Stimulated activated CD4-positive, alpha-beta T cell treated with anti-CD3 and anti-CD28 coated beads, Interleukin-1b, Interleukin-23, amount 100 ng/mL, for 1 hour (primary cell): ENCODE measurements at places on chromosomes 16 and 17.

DNA sequence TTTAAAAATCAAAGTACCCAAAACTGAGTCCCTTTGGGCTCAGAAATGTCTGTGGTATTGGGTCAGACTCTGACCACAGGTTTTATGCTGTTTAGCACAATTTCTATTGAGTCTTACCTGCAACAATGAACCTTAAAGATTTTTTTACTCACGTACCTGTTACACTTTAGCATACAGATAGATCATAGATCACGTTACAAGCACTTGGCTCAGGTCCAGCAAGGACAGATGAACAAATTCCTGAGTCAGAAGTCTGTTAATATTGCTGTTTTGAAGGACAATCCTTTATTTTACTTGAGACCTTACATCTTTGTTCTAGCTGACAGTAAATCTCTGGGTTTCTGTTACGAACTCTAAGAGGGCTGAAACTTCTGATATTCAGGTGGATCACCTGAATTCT, 12.8 kb downstream of the SLC7A6OS start:
- DNase-seq: no peak

GRCh38 chr16:24728891-24729242, 584 bp upstream of the TNRC6A start:
- DNase-seq: no peak

GRCh38 chr16:75235721-75236193, 15.7 kb downstream of the BCAR1 start:
- DNase-seq: no peak

- DNase-seq: no peak
These were observed 32.6 kb downstream of the COPZ2 start for GRCh38 chr17:48004983-48005382.

DNA sequence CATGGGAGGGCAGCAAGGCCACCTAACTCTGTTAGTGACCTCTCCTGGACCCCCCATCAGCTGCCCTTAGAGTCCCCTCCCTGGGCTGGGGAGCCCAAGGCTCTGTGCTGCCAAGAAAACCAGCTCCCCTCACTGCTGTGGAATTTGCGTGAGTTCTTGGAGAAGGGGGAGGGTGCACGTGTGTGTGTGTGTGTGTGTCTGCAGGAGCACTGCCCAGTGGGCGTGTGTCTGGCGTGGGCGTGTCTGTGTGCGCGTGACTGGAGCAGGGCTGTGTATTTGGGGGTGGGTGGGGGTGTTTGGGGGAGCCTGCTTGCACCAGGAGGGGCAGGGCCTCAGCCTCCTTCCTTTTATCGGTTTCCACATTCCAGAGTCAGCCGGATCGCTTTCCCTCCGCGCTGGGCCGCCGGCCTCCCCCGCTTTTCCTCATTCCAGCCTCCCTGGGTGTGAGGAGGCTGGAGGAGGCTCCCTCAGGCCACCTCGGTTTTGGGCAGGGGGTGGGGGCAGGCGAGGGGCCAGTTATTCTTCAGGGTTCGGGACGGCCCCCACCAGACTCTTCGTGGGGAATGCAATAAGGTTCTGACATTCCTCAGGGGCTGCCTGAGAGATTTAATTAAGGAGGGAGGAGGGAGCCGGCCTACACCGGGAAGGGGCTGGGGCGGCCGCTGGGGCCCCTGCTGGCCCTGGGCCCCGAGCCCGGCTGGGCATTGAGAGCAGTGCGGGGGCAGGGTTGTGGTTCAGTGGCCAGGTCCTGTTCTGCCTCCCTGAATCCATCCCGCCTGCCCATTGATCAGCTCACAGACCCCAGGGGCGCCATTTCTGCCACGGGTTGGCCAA, 2.5 kb downstream of the VASN start:
- DNase-seq: no peak

- DNase-seq: no peak
These were observed 65.0 kb downstream of the NCOR1 start for GRCh38 chr17:16150251-16150856.

GRCh38 chr16:10067406-10067805, 114.8 kb downstream of the GRIN2A start:
- DNase-seq: no peak

GRCh38 chr17:48985436-48986245, 11.5 kb upstream of the IGF2BP1 start:
- DNase-seq: no peak

DNA sequence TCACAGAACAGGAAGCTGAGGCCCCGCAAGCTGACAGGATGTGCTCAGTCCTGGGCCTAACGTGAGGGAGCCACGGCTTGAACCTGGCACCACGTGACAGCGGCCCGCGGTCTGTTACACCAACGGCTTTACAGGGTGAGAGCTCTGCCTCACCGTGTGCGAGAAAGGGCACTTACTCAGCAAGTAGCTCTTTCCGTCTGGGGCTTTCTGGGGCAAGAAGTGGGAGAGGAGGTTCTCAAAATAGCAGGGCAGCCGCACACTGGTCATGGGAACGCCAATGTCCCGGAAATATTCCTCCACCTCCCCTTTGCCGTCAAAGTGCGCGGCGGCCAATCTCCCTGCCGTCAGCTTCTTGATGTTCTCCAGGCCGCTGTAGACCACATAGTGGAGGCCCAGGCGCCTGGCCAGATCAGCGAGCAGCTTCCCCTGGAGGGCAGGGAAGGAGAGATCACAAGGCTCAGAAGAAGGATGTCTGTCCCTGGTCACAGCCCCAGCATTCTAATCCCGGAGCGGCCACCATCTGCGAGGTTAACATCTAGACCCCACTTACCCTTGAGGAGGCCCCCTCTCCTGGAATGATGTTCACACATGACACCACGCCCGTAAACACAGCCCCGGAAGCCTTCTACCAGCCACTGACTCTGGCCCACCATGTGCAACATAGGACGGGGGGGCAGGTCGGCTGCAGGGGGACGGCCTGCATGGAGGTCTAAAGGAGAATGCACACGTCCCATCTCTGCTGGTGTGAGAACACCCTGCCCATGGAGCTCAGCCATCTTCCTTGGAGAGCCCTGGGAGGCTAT, 8.2 kb downstream of the NMRAL1 start:
- DNase-seq: no peak

DNA sequence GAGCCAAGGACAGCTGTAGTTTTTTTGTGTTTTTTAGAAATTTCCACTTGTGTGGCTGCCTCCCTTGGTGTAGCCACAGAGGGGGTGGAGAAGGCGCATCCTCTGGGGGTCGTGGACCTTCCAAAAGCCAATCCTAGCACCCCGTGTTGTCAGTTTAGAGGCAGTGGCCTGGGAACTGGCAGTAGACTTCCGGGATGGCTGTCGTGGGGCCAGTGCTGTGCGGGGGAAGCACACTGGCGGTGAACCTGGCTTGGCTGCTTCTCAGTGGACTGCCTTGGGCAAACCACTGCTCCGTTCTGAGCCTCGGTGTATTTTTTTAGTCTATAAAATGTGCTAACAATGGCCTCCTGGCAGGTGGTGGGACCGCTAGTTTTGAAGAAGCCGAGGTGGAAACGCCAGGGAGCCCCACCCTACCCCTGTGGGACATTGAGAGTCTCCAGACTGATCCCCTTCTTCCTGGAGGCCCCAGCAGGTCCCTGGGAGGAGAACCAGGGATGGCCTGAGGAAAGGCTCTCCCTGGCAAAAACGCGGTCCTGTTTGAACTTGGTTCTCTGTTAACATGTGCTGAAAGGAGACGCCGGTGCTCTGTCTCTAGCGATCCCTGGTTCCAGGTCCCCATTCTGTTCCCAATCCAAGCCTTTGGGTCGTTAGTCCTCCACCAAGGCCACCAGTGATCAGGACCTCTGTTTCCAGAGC, 125.7 kb downstream of the CMIP start:
- DNase-seq: no peak

DNA sequence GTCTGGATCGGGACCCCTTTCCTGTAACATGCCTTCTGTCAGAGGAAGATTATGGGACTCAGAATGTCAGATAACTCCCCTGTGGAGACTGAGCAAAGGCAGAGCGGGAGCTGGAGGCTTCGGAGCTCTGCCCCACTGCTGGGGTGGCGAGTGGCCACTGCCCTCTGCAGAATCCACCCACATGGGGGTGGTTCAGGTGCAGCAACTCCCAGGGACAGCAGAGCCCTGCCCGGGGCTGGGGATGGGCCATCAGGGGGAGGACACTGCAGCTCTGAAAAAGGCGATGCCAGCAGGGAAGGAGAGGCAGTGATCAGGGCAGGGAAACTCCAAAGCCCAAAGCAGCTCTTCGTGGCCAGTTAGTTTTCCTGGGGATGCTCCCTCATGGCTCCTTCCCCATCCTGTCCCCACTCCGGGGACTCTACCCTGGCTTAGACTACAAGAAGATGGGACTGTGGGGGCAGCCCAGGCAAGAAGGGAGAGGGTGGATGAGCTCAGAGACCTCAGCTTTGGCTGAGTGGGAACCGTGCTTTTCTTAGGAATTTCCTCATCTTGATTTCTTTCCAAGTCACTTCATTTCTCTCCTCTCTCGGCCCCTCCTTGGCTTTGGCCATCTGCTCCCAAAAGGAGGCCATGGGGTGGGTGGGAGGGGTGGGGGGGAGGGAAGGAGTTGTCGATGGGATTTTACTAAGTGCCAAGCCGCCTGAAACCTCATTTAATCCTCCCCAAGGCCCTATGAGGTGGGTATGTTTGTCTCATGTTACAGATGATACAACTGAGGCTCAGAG, 4.0 kb downstream of the CA4 start:
- DNase-seq: no peak

DNA sequence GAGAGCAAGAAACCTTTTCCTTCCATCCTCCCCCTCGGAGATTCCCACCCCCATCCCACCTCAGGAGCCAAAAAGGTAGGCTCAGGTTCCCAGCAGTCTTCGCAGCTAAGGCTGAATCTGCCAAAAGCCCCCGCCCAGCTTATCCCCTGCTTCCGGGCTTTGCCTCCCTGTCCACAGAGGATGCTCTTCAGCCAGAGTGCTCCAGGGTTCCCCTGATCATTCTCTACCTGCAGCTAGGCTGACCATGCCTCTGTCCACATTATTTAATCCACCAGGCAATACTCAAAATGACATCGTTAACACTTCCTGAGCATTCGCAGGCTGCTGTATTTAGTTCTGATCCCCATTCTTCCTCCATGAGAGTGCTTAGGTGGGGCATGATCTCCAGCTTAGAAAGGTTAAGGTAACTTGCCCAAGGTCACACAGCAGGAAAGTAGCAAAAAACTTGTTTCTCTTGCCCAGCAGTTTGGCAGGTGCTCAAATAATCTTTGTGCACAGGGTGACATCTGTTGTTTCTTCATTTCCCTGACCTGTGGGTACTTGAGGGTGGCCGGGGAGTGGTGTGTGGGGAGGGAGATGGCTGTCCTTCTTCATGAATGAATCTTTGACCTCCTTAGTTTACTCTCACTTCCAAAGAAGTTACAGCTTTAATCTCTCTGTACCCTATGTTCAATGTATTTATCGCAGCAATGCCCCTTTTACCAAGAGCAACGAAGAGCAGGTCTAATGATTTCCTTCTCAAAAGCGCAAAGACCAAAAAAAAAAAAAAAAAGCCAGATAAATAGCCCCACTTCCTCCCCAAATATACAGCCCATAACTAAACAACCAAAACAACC, 848 bp upstream of the TBKBP1 start:
- no peak for DNase-seq

DNA sequence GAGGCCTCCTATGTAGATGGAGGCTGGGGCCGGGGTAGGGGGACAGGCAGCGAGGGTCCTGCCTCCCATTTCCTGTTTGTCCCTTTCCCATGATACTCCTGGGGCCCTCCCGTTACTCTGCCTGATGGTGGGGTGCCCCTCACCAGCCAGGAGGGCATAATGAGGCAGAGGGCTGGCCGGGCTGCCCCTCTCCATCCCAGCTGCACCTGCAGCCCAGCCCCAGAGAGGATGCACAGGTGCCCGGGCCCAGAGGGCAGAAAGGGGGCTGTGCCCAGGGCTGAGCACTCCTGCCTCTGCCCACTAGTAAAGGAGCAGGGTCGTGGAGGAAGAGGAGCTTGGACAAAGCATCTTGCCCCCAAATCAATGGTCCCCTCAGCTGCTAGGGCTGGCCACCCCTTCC, 10.4 kb downstream of the ADAM11 start:
- DNase-seq: no peak

DNA sequence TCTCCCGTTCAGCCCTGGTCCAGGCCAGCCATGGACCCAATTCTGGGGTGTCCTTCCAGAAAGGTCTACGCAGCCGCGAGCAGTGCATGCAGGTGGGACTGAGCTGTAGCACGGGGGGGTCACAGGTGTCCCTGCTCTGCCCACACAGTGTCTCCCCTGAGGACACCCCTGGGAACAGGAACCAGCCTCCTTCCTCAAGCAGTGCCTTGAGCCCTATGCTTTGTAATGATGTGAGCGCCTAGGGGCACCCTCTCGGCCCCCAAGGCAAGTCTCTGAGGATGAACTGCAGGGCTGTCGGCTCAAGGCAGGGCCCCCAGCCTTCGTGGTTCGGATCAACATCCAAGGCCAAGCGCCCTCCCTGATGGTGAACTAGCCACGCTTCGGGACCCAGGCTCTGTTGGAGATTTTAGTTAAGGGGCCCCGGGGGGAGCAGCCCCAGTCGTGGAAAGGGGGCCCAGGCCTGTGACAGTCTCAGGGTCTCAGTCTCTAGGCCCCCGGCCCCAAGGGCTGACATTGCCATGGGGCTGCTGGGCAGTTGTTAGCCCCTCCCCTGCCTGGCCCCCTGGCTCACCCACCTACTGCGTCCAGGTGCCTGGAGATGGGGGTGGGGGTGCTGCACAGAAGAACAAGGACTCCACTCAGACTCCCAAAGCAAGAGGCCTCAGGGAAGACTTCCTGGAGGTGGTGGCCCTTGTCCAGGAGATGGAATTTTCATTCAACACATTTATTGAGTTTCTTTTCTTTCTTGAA, 2.3 kb downstream of the IL17C start:
- DNase-seq: no peak

- no peak for DNase-seq
These were observed 14.2 kb downstream of the RNF112 start for GRCh38 chr17:19424934-19425868.

- DNase-seq: no peak
These were observed 17.7 kb upstream of the CBFA2T3 start for GRCh38 chr16:88994695-88995094.

DNA sequence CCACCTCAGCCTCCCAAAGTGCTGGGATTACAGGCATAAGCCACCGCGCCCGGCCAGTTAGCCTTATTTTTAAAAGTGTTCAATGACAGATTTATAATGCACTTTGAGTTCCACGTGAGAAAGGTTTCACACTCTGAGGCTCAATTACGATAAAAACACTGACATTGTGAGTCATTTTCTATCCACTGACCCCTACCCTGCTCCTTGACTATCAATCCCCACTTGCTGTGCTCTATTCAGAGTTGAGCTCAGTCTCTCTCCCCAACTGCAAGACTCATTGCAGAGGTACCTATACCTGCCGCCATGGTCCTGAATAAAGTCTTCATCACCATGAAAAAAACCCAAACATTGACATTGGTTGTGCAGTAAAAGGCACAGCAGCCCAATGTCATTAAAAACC, 8.5 kb downstream of the GFOD2 start:
- DNase-seq: no peak

- DNase-seq: no peak
These were observed 58.7 kb downstream of the KLHDC4 start for GRCh38 chr16:87707097-87707496.

DNA sequence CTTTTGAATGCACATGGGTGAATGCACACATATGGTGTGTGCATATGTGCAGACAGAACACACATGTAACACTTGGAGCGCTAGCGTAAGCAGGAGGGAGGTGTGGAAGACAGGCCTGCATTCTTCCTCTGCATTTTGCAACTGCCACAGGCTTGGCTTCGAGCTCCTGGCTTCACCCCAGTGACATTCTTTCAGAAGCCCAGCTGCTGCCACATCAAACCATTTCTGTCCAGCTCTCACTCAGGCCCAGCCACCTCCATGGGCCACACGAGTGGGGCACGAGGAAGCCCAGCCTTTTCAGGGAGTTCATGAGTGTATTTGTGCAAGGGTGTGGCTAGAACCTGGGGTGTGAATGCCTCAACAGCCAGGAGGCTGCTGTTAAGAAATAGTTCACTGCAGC, 18.8 kb downstream of the LGALS3BP start:
- no peak for DNase-seq

- DNase-seq: no peak
These were observed 126.7 kb downstream of the IRF8 start for GRCh38 chr16:86025706-86026105.
